ENCODE measurements at places on chromosomes 6 and 20.

- DNase-seq: peak; percentile 77
These were observed 504 bp downstream of the VPS16 start for GRCh38 chr20:2840967-2841531.

DNA sequence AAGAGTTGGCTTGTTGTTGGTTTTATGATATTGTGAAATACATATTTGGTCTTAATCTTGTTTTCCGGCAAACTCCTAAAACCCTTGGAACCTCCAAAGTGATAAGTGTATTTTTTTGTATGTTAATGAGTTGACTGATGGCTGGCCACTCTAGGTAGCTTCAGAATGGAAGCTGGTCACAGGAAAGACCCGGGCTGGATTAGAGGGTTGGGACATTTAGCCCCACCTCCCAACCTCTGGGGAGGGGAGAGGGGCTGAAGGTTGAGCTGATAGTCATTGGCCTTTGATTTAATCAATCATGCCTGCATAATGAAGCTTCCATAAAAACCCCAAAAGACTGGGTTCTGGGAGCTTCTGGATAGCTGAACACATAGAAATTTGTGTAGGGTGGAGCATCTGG, 42.7 kb downstream of the SASH1 start:
- no peak for DNase-seq

DNA sequence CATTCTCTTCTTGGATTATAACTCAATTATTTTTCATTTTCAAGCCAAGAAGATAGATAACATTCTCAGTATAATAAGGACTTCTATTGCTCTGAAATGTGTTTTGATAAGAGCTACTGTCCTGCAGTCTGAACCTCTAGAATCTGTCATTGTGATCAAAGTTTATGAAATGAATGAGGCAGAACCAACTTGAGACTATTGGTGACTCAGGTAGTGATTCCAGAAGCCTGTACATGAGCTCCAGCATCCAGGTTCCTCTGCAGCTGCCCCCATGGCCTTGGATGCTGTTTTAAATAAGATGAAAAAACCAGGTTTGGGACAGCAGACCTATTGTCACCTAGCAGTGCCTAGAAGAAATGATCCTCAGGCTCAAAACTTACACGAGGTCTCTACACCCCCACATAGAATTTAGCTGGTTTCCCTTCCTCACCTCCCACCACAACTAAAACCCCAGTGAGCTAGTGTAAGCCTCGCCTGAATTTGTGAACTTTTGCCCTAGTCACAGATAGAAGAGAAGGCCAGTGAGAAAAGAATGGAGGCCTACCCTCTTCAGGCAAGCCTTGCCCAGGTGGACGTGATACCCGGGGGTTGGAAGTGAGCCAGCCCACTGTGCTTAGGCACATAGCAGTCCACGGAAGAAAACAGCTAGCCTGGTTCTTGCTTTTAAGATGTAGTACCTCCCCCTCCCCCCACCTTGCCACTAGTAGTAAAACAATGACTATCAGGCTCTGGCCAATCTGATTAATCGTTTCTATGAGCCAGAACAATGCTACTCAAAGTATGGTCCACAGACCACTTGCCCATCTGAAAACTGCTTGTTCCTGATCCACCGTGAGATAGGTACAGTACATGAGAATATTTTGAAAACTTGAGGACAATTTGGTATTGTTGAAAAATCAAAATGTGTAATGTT, 73.0 kb upstream of the SYNJ2 start:
- DNase-seq: peak; percentile 61

DNA sequence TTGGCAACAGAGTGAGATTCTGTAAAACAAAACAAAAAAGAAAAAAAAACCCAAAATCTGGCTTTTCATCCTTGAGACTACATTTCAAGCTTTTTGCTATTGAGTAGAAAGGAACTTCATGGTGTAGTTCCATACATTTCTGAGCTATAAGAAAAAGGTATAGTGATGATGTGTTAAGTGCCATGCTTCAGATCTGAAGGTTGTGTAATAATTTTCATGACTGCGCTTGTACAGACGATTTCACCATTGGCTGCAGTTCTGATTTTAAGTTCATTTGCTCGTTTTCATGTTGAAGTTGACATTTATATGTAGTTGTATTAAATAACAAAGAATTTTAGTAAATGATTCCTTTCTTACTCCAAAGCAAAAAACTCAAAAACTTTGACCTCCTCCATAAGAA, 247.6 kb downstream of the ARID1B start:
- no peak for DNase-seq

DNA sequence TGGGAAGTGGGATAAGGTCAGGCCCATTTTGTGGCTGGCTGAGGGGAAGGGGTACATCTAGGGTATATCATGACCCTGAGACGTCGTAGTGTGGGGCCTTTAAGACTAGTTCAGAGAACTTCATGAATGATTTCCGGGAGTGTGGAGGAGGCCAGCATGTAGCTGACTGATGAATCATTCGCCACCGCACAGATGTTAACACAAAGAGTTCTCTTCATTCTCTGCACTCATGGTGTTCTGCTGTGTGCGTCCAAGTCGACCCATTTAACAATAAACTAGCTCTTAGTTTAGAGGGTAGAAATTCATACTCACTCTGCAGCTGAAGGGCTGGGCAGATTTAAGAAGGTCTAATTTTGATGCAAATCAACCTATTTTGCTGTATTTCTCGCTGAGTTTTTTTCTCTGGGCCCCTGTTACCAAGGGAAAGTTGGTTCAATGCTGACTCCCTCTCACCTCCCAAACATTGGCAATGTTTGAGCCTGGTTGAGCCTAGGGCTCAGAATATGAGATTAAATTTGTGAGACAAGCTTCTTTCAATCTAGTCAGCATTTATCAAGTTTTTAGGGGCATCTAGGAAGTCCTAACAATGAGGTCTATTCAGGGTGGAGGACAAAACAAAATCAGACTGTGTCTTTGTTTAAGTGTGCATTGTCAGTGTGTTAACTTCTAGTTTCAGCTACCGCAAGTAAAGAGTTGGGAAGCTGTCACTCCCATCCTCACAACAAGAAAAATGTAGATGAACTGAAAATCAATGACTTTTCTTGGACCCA, 106.8 kb upstream of the CBLN4 start:
- DNase-seq: no peak

DNA sequence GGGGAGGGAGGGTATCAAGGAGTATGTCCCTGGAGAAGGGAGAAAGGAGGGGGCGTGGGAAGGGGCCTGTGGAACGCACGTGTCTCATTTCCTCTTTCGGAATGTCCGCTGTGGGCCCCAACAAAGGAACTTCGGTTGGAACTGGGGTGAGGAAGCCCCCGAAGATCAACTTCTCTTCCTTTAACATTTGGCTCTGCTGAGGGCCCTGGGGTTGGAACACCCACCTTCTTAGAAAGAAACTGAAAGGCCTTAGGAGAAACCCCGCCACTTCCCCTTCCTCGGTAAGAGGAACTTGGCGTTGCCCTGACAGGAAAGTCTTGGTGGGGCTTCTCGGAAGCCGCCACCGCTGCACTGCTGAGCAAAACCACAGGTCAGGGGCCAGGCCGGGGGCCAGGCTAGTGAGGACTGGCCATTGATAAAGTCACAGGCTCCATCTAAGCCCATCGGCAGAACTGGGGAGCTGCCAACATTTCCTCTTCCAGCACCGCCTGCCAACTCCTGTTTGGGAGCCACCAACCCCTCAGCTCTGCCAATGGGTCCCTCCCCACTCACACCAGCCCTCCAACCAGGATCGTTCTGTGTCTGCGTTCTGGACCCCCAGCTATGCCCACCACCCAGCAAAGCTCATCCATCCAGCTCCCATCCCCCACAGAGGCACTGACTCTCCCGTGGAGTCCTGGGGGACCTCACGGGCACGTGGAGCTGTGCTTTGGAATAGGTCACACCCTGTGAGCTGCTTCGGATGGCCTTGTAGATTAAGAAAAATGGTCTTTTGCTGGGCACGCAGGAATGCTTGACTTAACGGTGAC, 44.8 kb downstream of the FGD2 start:
- DNase-seq: peak; percentile 83

- DNase-seq: peak; percentile 31
These were observed 1.9 kb downstream of the EBF4 start for GRCh38 chr20:2694519-2694918.

- no peak for DNase-seq
These were observed 4.1 kb upstream of the PHACTR2 start for GRCh38 chr6:143673669-143674068.

GRCh38 chr6:91864911-91865310, 1278.0 kb upstream of the MAP3K7 start:
- DNase-seq: no peak

DNA sequence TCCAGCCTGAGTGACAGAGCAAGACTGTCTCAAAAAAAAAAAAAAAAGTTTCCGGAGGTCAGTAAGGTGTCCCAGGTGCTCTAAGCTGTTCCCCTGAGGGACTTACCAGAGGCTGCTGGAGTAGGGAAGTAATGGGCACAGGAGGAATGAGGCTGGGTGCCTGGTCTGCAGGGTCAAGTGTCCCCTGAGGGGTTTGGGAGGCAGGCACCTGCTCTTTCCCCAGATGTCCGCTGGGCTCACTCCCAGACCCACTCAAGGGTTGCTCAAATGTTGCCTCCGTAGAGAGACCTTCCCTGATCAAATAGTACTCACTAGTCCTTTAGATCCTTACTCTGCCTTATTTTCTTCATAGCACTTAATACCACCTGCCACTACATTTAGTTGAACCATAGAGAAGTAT, 5.4 kb upstream of the MAPK13 start:
- no peak for DNase-seq

Data from GM13976 (cell line).